ENCODE measurements at places on chromosomes 2 and 18.

GRCh38 chr2:26345283-26345544 is 729 bp upstream of the SELENOI start:
- DNase-seq = no peak

- no peak for DNase-seq
Observed at GRCh38 chr2:74708883-74709282, 54.8 kb downstream of the SEMA4F start.

DNA sequence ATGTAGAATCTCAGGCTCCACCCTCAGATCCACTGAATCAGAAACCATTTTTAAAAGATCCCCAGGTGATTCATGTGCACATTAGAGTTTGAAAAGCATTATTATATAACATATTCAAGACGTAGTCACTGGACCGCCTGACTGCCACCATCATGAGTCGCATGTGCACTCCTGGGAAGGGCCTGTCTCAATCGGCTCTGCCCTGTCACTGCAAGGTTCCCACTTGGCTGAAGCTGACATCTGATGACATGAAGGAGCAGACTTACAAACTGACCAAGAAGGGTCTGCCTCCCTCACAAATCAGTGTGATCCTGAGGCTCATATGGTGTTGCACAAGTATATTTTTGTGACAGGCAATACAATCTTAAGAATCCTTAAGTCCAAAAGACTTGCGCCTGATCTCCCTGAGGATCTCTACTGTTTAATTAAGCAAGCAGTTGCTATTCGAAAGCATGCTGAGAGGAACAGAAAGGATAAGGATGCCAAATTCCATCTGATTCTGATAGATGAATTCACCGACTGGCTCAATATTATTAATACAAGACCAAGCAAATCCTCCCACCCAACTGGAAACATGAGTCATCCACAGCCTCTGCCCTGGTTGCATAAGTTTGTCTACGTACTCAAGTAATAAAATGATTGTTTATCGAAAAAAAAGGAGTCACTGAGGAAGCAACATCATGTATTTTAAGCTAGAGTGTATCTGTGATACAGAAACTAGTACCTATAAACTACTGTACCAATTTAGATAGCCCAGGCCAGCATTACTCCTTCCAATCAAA is 26.2 kb downstream of the ATAD2B start:
- DNase-seq = no peak

GRCh38 chr2:105771836-105772235 is 27.1 kb downstream of the NCK2 start:
- no peak for DNase-seq

- DNase-seq = no peak
Observed at GRCh38 chr2:235235977-235236767, 257.7 kb upstream of the AGAP1 start.

GRCh38 chr2:181970160-181970794 is 15.4 kb upstream of the PPP1R1C start:
- no peak for DNase-seq

DNA sequence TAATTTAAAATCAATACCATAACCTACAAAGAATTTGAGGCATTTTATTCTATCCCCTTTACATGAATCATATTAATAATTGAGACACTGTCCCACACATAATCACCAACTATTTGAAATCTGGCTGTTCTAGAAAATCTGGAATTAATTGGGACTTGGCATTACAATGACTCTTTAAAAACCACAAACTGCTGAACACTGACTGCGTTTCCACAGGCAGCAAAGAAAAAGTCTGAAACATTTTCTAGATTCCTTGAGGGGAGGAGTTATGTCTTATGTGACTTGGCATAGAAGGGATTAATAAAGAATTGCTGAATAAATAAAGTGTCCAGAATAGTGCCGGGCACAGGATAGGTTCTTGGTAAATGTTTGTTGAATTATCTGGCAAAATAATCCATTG is 61.4 kb downstream of the GPR39 start:
- DNase-seq = no peak

- DNase-seq = no peak
Observed at GRCh38 chr2:150120326-150120955, 367.0 kb downstream of the RND3 start.

DNA sequence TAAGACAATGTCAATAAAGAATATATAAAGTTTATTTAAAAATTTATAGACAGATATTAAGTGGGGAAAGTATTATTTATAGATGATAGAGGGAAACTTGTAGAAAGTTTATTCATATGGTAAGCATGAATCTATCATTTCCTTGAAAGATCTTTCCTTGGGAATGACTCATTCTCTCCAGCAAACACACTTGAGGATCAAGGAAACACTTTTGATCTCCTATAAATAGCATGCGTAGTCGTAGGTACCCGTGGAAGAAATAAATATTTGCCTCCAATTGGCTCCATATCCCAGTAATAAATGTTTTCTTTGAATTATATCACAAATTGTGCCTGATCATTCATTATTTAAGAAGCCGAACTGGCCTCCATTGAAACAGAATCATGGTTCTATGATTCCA is 483.4 kb downstream of the RNF144A start:
- DNase-seq = no peak

GRCh38 chr2:102425441-102426132 is 2.6 kb downstream of the IL18RAP start:
- no peak for DNase-seq

All from SW 1271 (cell line).